CD4-positive, alpha-beta memory T cell (primary cell): ENCODE measurements at places on chromosomes 16 and 17.

- no peak overlapping the region for H3K27ac ChIP-seq
- no peak overlapping the region for H3K4me3 ChIP-seq
- H3K27me3 ChIP-seq: no peaks in the 10 kb centered on the region
- no peaks in the 10 kb centered on the region for H3K36me3 ChIP-seq
- H3K4me1 ChIP-seq: no peaks in the 10 kb centered on the region
- DNase-seq: no peak
Observed at GRCh38 chr16:51393381-51394005, 242.4 kb upstream of the SALL1 start.

DNA sequence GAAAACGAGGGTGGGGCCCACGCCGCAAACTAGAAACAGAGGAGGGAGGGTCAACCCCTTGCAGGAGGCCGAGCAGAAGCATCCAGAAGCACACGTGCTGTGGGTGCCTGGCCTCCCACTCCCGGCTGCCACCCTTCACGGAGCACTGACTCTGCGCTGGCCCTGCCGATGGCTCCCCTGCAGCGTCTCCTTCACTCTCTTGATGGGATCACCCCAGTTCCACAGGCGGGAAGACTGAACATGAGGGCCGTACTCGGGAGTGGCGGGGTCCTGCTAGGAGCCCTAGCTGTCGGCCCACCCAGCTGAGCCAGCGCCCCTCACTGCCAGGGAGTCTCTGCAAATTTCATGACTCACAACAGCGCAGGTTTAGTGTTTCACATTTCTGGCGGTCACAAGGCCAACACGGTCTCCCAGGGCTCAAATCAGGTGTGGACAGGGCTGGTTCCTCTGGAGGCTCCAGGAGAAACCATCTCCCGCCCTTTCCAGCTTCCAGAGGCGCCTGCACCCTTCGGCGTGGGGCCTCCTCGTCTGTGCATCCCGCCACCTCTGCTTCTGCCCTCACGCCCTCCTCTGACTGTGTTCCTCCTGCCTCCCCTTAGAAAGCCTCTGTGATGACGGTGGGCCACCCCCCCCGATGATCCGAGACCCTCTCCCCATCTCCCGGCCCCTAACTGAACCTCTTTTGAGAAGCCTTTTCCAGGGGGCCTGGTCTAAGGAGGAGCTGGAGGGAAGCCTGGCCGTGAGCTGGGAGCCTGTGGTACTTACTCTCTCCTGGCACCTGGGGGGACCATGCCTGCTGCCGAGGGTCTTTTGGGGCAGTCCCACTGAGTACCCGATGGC, 2.0 kb downstream of the PTX4 start:
- H3K36me3 ChIP-seq: no peaks in the 10 kb centered on the region
- H3K27ac ChIP-seq: no peak overlapping the region
- no peaks in the 10 kb centered on the region for H3K27me3 ChIP-seq
- H3K4me1 ChIP-seq: no peaks in the 10 kb centered on the region
- no peak overlapping the region for H3K4me3 ChIP-seq

DNA sequence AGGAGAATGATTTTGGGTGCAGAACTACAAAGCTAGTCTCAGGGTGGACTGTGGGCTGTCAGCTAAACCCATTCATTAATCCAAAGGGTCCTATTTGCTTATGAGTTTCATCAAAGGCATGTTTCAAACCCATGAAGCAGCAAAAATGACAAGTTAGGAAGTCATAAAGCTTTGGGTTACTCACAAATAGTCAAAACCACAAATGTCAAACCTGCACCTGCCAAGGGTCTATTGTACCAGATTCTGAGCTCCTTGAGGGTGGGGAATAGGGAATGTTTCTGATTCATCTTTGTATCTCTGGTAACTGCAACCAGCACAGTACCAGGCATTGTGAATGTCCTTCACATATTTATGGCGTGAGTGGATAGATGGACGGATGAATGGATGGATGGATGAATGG, 317.7 kb downstream of the MAF start:
- H3K27ac ChIP-seq: peak overlapping the region; percentile 34
- no peaks in the 10 kb centered on the region for H3K27me3 ChIP-seq

DNA sequence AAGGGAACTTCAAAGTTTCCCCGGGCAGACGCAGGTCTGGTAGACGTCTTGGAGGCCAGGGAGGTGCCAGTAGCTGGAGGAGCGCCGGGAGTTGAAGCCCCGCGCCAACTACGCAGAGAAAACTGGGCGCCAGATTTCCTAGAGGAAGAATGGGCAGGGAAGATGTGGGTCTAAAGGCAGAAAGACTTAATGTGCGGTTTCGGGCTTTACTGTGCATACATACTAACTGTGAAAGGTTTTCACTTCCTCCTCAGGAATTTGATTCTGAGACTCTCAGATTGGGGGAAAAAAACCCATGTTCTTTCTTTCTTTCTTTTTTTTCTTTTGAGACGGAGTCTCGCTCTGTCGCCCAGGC, 331 bp upstream of the ZNF287 start:
- H3K4me3 ChIP-seq: peak overlapping the region; percentile 87
- DNase-seq: no peak
- peaks cover 14% of the 10 kb centered on the region for H3K4me1 ChIP-seq
- H3K36me3 ChIP-seq: no peaks in the 10 kb centered on the region
- H3K27ac ChIP-seq: peak overlapping the region; percentile 13
- H3K27me3 ChIP-seq: no peaks in the 10 kb centered on the region

GRCh38 chr17:22128723-22129122, 436.4 kb downstream of the KCNJ18 start:
- no peaks in the 10 kb centered on the region for H3K4me1 ChIP-seq
- H3K4me3 ChIP-seq: no peak overlapping the region
- H3K27ac ChIP-seq: no peak overlapping the region
- no peaks in the 10 kb centered on the region for H3K36me3 ChIP-seq
- no peaks in the 10 kb centered on the region for H3K27me3 ChIP-seq

DNA sequence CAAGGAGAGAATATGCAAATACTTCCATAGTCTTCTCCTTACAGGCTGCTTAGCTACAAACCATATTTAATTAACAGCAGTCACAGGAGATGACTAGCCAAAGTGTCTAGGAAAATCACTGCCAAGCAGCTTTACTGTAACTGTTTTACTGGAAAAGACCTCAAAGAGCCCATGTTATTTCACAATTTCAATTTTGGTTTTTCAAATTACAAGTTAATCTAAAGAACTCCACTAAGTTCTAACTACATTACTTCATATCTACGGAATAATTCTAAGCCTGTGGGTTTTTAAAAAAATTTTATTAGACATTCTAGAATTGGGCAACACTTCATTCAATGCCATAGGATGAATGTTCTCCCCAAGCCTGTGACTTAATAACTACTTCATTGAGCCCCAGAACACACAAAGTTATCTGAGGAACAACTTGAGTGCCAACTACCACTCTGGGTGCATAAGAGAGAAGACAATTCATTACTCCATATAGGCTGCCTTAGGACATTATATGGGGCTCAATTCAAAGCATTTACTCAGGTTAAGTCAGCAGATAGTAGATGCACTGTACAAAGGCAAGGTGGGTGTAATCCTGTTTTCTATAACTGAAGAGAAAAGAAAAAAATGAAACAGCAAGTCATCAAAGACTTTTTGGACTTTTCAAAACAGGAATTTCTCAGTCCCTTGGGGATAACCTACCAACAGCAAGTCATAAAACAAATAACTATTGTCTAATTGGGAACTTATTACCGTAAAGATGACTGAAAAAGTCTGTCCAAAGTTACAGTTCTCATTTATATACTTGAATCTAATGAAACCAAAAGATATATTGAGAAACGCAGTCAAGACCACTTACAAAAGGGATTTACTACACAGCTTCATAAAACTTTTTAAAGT, 33.0 kb downstream of the STAT3 start:
- H3K36me3 ChIP-seq: no peaks in the 10 kb centered on the region
- DNase-seq: no peak
- peaks cover 26% of the 10 kb centered on the region for H3K4me1 ChIP-seq
- H3K27me3 ChIP-seq: no peaks in the 10 kb centered on the region
- H3K4me3 ChIP-seq: no peak overlapping the region

GRCh38 chr16:71507061-71507460, 17.9 kb upstream of the ZNF19 start:
- no peak overlapping the region for H3K27ac ChIP-seq
- DNase-seq: no peak
- no peaks in the 10 kb centered on the region for H3K4me1 ChIP-seq
- H3K36me3 ChIP-seq: no peaks in the 10 kb centered on the region

DNA sequence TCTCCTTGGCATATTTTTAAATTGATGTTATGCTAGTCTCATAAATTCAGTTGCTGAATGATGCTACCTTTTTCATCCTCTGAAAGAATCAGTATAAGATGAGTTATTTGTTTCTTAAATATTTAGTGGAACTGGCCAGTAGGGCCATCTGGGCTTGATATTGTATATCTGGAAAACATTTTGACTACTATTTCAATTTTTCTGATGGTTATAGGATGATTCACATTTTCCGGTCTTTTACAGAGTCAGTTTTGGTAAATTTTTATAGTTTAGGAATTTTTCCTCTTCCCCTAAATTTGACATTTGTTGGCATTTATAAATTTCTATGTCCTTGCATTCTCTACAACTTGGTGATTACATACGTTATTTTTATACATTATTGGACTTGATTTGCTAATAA, 296.3 kb upstream of the AXIN2 start:
- H3K36me3 ChIP-seq: no peaks in the 10 kb centered on the region
- H3K27ac ChIP-seq: no peak overlapping the region
- H3K4me3 ChIP-seq: no peak overlapping the region
- no peaks in the 10 kb centered on the region for H3K4me1 ChIP-seq
- peaks cover 4% of the 10 kb centered on the region for H3K27me3 ChIP-seq

- DNase-seq: no peak
- no peak overlapping the region for H3K27ac ChIP-seq
- H3K27me3 ChIP-seq: no peaks in the 10 kb centered on the region
Observed at GRCh38 chr16:49681217-49681883, 174.6 kb downstream of the ZNF423 start.

- H3K36me3 ChIP-seq: no peaks in the 10 kb centered on the region
- H3K4me1 ChIP-seq: peaks cover 21% of the 10 kb centered on the region
- H3K27ac ChIP-seq: no peak overlapping the region
- H3K4me3 ChIP-seq: no peak overlapping the region
Observed at GRCh38 chr17:1625053-1625452, 3.6 kb downstream of the SLC43A2 start.

DNA sequence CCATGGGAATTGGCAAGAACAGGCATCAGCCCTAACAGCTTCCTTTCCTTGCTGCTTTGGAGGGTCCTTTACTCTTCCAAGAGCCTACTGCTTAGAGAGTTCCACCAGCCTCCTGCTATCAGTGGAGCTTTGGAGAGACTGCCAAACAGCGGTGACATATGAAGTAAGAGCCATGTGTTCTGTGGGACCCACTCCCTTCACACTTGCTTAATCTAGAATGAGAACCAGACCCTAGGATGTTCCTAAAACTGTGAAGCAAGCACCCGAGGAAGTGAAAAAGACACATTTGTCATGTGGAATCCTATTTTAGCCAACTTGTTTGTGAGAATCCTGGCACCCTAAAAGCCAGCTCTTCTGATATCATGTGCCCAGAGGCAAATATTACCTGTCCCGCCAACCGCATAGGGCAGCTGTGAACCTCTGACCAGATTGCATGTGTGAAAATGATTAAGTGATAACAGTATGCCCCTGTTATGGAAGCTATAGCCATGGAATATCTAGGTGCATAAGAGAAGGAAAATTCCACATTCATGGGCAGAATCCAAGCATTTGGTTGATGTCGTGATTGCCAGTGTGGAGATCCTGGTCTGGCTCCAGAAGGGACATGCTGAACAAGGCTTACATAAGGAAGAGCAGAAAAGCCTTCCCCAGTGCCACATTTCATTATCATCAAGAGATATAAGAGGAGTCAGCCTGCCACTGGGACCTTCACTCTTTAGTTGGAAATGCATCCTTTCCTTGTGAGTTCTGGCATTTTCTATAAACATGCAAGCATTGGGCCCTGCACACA, 18.7 kb downstream of the RCVRN start:
- no peaks in the 10 kb centered on the region for H3K27me3 ChIP-seq
- H3K4me1 ChIP-seq: no peaks in the 10 kb centered on the region
- DNase-seq: no peak
- no peaks in the 10 kb centered on the region for H3K36me3 ChIP-seq

GRCh38 chr17:37162800-37163199, 213.0 kb upstream of the C17orf78 start:
- no peak overlapping the region for H3K27ac ChIP-seq
- no peaks in the 10 kb centered on the region for H3K36me3 ChIP-seq
- no peak for DNase-seq
- no peaks in the 10 kb centered on the region for H3K4me1 ChIP-seq
- H3K27me3 ChIP-seq: no peaks in the 10 kb centered on the region
- no peak overlapping the region for H3K4me3 ChIP-seq

- no peaks in the 10 kb centered on the region for H3K36me3 ChIP-seq
- H3K27me3 ChIP-seq: peaks cover 5% of the 10 kb centered on the region
- no peak overlapping the region for H3K27ac ChIP-seq
Observed at GRCh38 chr17:37766971-37767370, 22.1 kb upstream of the HNF1B start.

DNA sequence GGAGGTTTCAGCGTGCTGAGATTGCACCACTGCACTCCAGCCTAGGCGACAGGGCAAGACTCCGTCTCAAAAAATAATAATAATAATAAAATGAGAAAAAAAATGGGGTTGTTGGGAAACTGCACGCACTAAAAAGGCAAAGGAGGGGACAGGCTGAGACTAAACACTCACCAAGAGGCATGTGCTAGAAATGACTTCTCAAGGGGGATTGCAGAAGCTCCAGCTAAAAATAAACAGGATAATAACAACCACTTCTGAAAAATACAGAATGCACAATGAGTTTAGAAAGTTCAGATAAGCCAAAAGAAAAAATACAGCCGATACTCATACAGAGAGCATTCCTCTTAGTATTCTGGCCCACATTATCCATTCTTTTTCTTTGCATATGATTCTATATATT, 15.1 kb upstream of the TIMP2 start:
- H3K4me3 ChIP-seq: no peak overlapping the region
- no peak overlapping the region for H3K27ac ChIP-seq
- DNase-seq: no peak
- no peaks in the 10 kb centered on the region for H3K27me3 ChIP-seq
- no peaks in the 10 kb centered on the region for H3K36me3 ChIP-seq
- no peaks in the 10 kb centered on the region for H3K4me1 ChIP-seq

DNA sequence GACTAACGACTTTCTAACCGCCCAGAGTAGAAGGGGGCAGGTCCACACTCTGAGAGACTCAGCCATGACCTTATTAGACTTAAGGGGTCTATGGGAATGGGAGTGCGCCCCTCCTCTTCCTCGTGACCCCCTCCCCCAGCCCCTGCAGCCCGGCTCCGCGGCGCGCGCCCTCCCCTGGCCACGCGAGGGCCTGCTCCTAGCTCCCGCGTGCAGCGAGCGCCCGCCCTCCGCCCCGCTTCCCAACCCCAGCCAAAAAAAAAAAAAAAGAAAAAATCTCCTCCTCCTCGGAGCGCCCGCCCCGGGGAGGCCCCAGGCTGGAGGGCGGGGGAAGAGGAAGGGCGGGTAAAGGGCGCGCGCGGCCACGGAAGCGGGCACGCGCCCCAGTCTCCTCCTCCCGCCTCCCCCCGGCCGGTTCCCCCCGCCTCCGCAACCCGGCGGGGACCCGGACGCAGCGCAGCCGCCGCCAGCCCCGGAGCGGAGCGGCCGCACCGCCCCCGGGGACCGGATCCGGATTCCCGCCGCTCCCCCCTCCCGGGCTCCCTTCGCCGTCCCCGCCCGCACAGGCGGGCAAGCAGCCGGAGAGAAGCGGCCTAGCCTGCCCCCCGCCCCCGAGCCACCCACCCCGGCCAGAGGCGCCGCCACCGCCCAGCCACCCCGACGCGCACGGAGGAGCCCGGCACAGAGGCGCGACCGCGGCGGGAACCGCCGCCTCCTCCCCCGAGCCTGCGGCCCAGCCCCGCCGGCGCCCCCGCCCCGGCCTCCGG, 949 bp downstream of the UBTF start:
- H3K4me1 ChIP-seq: peaks cover 60% of the 10 kb centered on the region
- no peaks in the 10 kb centered on the region for H3K27me3 ChIP-seq
- peak; percentile 91 for DNase-seq
- H3K4me3 ChIP-seq: peak overlapping the region; percentile 37
- H3K36me3 ChIP-seq: peaks cover 29% of the 10 kb centered on the region
